ENCODE measurements at places on chromosomes 5 and 9. TPM values are rescaled to one million over a fixed set of nuclear protein-coding genes. Genes with fewer than 3 reads are reported as not detected.
A peak's percentile ranks its signal among the peaks of the same experiment; 100 is the strongest.

GRCh38 chr5:60833520-60833919 lies 10.5 kb downstream of the ELOVL7 start:
- H3K27ac ChIP-seq = no peak overlapping the region
- peaks cover 5% of the 10 kb centered on the region for H3K27me3 ChIP-seq
- H3K4me3 ChIP-seq = no peak overlapping the region

- peaks cover 16% of the 10 kb centered on the region for H3K27me3 ChIP-seq
- no peak overlapping the region for H3K4me3 ChIP-seq
- no peaks in the 10 kb centered on the region for H3K36me3 ChIP-seq
- no peak for DNase-seq
These were observed 120.0 kb downstream of the PDZD2 start for GRCh38 chr5:31758803-31759425.

The CHSY3 gene
- 1.4 TPM for total RNA-seq

DNA sequence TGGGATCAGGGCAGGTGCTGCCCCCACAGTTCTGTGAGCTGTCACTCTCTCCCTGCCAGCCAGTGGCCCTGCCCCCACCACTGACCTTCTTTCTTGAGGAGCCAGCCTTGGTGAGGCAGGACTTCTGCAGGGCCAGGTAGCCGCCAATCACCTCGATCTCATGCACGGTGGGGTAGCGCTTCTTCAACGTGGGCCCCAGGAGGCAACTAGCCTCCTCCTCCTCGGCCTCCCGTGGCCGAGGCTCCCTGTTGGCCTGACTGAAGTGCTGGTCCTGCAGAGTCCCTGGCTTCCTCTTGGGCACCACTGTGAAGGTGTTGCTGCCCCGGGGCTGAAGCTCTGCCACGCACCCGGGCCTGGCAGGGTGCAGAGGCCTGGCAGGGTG lies 1.6 kb downstream of the TPRN start:
- H3K36me3 ChIP-seq = no peaks in the 10 kb centered on the region
- H3K4me3 ChIP-seq = no peak overlapping the region
- H3K4me1 ChIP-seq = peaks cover 17% of the 10 kb centered on the region
- no peak overlapping the region for H3K27ac ChIP-seq

GRCh38 chr9:97243606-97244005 lies 63.9 kb upstream of the CCDC180 start:
- H3K36me3 ChIP-seq = no peaks in the 10 kb centered on the region
- DNase-seq = no peak
- no peaks in the 10 kb centered on the region for H3K4me1 ChIP-seq
- H3K27ac ChIP-seq = no peak overlapping the region
- no peak overlapping the region for H3K4me3 ChIP-seq

GRCh38 chr5:71924980-71925379 lies 182.3 kb upstream of the MAP1B start:
- peaks cover 4% of the 10 kb centered on the region for H3K27me3 ChIP-seq
- no peaks in the 10 kb centered on the region for H3K36me3 ChIP-seq
- no peak overlapping the region for H3K4me3 ChIP-seq
- peaks cover 2% of the 10 kb centered on the region for H3K4me1 ChIP-seq
- DNase-seq = peak; percentile 69

The ZDHHC21 gene
- 8.3 TPM for total RNA-seq

DNA sequence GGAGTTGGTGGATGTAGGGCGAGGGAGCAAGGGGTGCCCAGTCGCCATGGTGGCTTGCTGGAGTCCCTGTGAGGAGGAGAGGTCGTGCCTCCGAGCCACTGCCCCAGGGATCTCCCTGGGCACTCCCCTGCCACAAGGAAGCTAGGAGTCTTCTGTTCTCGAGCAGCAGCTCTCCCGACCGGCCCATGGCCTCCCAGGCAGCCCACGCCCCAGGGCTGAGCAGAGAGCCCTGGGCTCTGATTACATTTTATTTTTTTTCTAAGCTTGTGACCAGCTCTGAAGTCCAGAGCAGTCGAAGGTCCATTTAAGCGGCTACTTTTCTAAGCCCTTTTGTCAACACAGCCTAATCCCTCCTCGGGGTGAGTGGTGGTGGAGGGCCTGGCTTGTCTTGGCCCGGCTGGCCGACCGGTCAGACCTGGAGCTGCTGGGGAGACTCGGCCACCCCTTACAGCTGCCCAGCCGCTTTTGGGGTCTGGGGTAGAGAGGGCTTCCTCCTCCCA lies 2.1 kb downstream of the RXRA start:
- peak overlapping the region; percentile 84 for H3K27ac ChIP-seq
- no peaks in the 10 kb centered on the region for H3K36me3 ChIP-seq
- H3K4me1 ChIP-seq = peaks cover 47% of the 10 kb centered on the region
- no peaks in the 10 kb centered on the region for H3K27me3 ChIP-seq
- DNase-seq = peak; percentile 47

DNA sequence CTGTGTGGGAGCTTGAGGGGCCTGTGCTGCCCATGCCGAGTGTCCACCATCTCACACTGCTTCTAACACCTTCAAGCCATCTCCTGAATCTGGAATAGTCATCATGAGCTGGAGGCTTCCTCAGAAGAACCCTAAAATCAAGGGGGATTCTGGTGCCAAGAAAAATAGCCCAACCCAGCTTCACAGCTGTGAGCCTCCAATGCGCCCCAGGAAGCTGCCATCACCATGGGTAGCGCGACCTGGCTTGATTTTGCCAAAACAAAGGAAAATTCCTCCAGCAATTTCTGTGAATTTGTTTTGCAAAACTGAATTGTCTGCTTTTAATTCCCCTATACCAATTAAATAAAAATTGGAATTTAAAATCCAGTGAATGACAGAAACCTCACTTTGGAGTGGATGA lies 6.2 kb upstream of the TIFAB start:
- DNase-seq = no peak
- H3K36me3 ChIP-seq = no peaks in the 10 kb centered on the region
- H3K27me3 ChIP-seq = peaks cover 30% of the 10 kb centered on the region
- peaks cover 12% of the 10 kb centered on the region for H3K4me1 ChIP-seq
- H3K27ac ChIP-seq = no peak overlapping the region

The MARCHF3 gene
- total RNA-seq = 18.8 TPM

The MAP1B gene
- 183 TPM for total RNA-seq

DNA sequence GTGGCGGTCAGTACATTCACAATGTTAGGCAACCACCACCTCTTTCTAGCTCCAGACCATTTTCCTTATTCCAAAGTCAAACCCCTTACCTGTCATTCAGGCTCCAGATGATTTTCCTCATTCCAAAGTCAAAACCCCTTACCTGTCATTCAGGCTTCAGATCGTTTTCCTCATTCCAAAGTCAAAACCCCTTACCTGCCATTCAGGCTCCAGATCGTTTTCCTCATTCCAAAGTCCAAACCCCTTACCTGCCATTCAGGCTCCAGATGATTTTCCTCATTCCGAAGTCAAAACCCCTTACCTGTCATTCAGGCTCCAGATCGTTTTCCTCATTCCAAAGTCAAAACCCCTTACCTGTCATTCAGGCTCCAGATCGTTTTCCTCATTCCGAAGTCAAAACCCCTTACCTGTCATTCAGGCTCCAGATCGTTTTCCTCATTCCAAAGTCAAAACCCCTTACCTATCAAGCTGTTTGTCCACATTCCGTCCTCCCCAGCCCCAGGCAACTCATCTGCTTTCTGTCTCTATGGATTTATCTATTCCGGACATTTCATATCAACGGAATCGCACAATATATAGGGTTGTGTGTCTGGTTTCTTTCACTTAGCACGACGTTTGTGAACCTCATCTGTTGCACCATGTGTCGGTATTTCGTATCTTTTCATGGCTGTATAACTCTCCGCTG lies 5.2 kb downstream of the PLEKHG4B start:
- H3K4me1 ChIP-seq = no peaks in the 10 kb centered on the region
- H3K27ac ChIP-seq = no peak overlapping the region

GRCh38 chr9:121222524-121223171 lies 21.0 kb upstream of the RAB14 start:
- DNase-seq = peak; percentile 61
- no peaks in the 10 kb centered on the region for H3K36me3 ChIP-seq
- 0 out of 2 replicates have a peak, but pooled peaks cover 2% of the 10 kb centered on the region for H3K4me1 ChIP-seq
- no peak overlapping the region for H3K4me3 ChIP-seq
- no peak overlapping the region for H3K27ac ChIP-seq
- H3K27me3 ChIP-seq = no peaks in the 10 kb centered on the region

DNA sequence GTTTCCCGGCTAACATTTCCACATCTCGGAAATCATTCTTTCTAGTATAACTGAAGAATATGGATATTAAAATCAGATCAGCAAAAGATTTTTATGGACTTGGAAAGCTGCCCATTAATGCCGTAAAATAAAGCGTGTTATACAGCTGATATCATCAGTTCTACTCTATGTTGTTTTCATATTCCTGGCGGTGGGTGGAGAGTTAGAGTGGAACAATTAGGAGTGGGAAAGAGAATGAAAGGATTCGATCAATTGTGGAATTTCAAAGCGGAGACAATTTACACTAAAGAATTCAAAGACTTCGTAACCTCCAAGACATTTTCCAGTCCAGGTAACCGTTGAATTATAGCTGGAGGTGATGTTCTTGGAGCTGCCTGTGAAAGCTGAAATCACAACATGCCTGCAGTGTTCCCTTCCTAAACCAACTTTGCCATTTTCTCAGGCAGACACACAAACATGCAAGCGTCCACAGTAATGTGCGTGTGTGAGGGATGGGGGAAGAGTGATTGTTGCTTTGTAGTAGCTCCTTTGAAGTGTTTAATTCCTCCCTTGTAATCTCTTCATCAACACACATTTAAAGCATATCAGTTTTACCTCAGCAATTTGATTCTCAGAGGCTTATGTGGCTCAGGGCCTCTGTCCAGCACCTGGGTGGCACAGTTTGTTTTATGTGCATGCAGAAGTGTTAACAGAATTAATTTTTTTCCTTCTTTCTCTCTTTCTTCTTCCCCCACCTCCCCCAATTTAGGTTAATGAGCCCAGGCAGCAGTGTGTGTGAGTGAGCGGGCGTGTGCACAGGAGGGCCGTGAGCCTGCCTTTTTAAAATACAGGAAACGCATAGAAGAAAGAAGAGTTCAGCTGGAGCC lies 544.1 kb downstream of the RAB3C start:
- H3K4me3 ChIP-seq = no peak overlapping the region
- H3K4me1 ChIP-seq = peaks cover 20% of the 10 kb centered on the region
- no peaks in the 10 kb centered on the region for H3K27me3 ChIP-seq
- peak overlapping the region; percentile 99 for H3K27ac ChIP-seq
- peak; percentile 55 for DNase-seq

GRCh38 chr9:87840134-87840533 lies 42.5 kb upstream of the SPATA31E1 start:
- no peak overlapping the region for H3K27ac ChIP-seq
- H3K4me3 ChIP-seq = no peak overlapping the region
- H3K36me3 ChIP-seq = no peaks in the 10 kb centered on the region

The SLC2A8 gene
- total RNA-seq = 6.4 TPM

The BARHL1 gene
- total RNA-seq = not detected

The MTAP gene
- total RNA-seq = 33.6 TPM

GRCh38 chr5:40716000-40716399 lies 36.3 kb downstream of the PTGER4 start:
- H3K27me3 ChIP-seq = no peaks in the 10 kb centered on the region
- H3K4me3 ChIP-seq = no peak overlapping the region
- DNase-seq = no peak
- 0 out of 2 replicates have a peak, but pooled peaks cover 2% of the 10 kb centered on the region for H3K4me1 ChIP-seq
- no peak overlapping the region for H3K27ac ChIP-seq

- peak; percentile 28 for DNase-seq
- no peaks in the 10 kb centered on the region for H3K36me3 ChIP-seq
- H3K4me3 ChIP-seq = no peak overlapping the region
These were observed 261.1 kb upstream of the DAPK1 start for GRCh38 chr9:87236546-87236945.

DNA sequence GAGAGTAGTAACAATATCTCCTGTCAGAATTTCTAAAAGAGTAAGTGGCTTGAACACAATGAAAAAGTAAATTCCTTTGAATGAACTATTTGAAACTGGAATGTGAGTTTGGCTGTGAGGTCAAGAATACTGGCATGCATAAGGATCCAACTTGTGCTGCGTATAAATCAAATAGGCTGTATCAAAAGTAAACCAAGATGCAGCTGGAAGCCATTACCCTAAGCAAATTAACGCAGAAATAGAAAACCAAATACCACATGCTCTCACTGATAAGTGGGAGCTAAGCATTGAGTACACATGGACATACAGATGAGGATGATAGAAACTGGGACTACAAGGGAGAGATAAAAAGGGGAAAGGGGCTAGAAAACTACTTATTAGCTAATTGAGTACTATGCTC lies 24.0 kb upstream of the SRFBP1 start:
- H3K36me3 ChIP-seq = no peaks in the 10 kb centered on the region
- H3K27me3 ChIP-seq = no peaks in the 10 kb centered on the region
- H3K4me3 ChIP-seq = no peak overlapping the region
- no peaks in the 10 kb centered on the region for H3K4me1 ChIP-seq
- no peak overlapping the region for H3K27ac ChIP-seq
- no peak for DNase-seq

GRCh38 chr5:149938279-149938678 lies 6.3 kb downstream of the PDE6A start:
- peaks cover 6% of the 10 kb centered on the region for H3K27me3 ChIP-seq
- DNase-seq = peak; percentile 50
- H3K4me1 ChIP-seq = peaks cover 10% of the 10 kb centered on the region
- no peak overlapping the region for H3K27ac ChIP-seq
- H3K36me3 ChIP-seq = no peaks in the 10 kb centered on the region
- no peak overlapping the region for H3K4me3 ChIP-seq

- H3K4me1 ChIP-seq = no peaks in the 10 kb centered on the region
- H3K27ac ChIP-seq = no peak overlapping the region
- H3K27me3 ChIP-seq = no peaks in the 10 kb centered on the region
- DNase-seq = no peak
These were observed 33.2 kb downstream of the GRIN3A start for GRCh38 chr9:101705135-101705661.

- peaks cover 37% of the 10 kb centered on the region for H3K27me3 ChIP-seq
- H3K27ac ChIP-seq = no peak overlapping the region
- H3K4me1 ChIP-seq = no peaks in the 10 kb centered on the region
- H3K36me3 ChIP-seq = no peaks in the 10 kb centered on the region
- DNase-seq = no peak
These were observed 87.4 kb downstream of the NRG2 start for GRCh38 chr5:139955616-139956273.

- H3K36me3 ChIP-seq = no peaks in the 10 kb centered on the region
- H3K4me3 ChIP-seq = no peak overlapping the region
- H3K27ac ChIP-seq = no peak overlapping the region
- peak; percentile 52 for DNase-seq
These were observed 211.2 kb downstream of the SAXO1 start for GRCh38 chr9:18821788-18822187.
